Astrocyte (in vitro differentiated cells and primary cell): ENCODE measurements at places on chromosomes 12 and 14. TPM values are rescaled to one million over a fixed set of nuclear protein-coding genes. Genes with fewer than 3 reads are reported as not detected.
A peak's percentile ranks its signal among the peaks of the same experiment; 100 is the strongest.

GRCh38 chr14:50212726-50213125 is 18.7 kb downstream of the SOS2 start:
- no peaks in the 10 kb centered on the region for H3K36me3 ChIP-seq
- H3K27me3 ChIP-seq = no peaks in the 10 kb centered on the region
- H3K4me1 ChIP-seq = no peaks in the 10 kb centered on the region
- no peak for DNase-seq

DNA sequence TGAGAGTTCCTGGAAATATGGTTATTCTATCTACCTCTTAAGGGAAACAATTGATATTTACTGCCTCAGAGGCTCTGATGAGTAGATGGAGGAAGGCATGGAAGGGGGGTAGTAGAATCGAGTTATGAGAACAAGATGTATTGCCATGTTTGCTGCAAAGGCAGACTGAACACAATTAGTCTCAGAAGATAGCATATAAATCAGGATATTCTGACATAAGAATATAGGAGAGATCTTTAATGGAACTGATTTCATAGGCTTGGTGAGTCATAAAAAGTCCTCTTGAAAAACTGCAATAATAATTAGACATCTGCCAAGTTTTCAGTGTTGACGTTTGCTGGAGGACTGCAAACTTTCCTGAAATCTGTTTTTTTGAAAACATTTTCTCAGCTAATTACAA is 636.1 kb downstream of the TMTC2 start:
- H3K27me3 ChIP-seq = no peaks in the 10 kb centered on the region
- no peak for DNase-seq
- H3K4me3 ChIP-seq = no peak overlapping the region
- H3K27ac ChIP-seq = no peak overlapping the region

- no peak overlapping the region for H3K4me3 ChIP-seq
- no peak overlapping the region for H3K27ac ChIP-seq
- no peak for DNase-seq
- H3K36me3 ChIP-seq = no peaks in the 10 kb centered on the region
These were observed 159.1 kb downstream of the RPS29 start for GRCh38 chr14:49427117-49427516.

DNA sequence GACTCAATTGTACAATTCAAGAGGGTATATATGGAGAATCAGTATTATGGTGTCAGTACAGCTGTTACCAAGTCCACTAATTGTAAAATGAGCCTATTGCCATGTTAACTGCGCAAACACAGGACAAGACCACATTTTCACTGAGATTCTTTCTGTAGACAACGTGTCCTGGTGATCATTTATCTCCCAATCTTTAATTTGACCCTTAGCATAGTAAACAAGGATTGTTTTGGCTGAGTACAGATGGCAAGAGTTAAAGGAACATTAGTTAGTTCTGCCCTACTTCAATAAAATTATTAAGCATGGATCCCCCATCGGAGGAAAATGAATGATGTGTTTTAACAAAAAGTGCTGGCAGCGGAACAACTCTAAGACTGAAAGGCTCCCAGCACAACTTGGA is 36.1 kb downstream of the SLC15A5 start:
- no peak overlapping the region for H3K4me3 ChIP-seq
- H3K27me3 ChIP-seq = no peaks in the 10 kb centered on the region
- no peaks in the 10 kb centered on the region for H3K4me1 ChIP-seq
- DNase-seq = no peak
- no peak overlapping the region for H3K27ac ChIP-seq

DNA sequence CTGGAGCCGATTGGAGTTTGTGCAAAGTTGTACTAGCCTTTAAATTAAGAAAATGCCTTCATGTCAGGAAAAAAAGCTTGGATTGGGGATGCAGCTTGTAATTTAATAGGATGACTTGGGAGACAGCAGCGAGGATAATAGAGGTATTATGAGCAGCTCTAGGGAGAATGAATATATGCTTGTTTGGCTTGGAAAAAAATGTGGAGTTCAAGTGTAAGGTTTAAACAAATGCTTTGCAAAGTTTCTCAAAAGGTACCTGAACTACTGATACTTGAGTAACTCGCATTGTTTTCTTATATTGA is 65.3 kb upstream of the RASSF3 start:
- H3K36me3 ChIP-seq = no peaks in the 10 kb centered on the region
- H3K4me1 ChIP-seq = no peaks in the 10 kb centered on the region
- no peaks in the 10 kb centered on the region for H3K27me3 ChIP-seq
- no peak for DNase-seq
- no peak overlapping the region for H3K4me3 ChIP-seq

DNA sequence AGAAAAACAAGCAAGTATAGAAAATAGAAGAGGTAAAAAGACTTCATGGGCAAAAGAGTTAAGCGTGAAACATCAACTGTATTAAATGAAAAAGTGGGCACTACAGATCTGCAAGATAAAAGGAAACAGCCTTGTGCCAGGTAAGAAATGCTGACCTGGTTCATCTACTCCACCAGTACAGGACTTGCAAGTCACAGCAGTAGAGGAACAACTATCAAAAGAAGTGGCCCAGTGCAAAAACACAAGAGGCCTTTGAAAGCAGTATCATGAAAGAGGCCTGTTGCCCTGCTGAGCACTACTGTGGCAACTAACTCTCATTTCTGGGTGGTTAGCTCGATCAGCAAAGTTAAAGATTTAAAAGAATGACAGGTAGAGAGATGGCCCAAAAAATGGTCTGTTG is 10.5 kb downstream of the DHRS7 start:
- no peaks in the 10 kb centered on the region for H3K27me3 ChIP-seq
- DNase-seq = no peak
- no peak overlapping the region for H3K27ac ChIP-seq
- no peak overlapping the region for H3K4me3 ChIP-seq
- H3K4me1 ChIP-seq = peaks cover 10% of the 10 kb centered on the region
- H3K36me3 ChIP-seq = peaks cover 11% of the 10 kb centered on the region

- H3K27me3 ChIP-seq = no peaks in the 10 kb centered on the region
- H3K36me3 ChIP-seq = no peaks in the 10 kb centered on the region
- DNase-seq = peak; percentile 69
- H3K4me1 ChIP-seq = no peaks in the 10 kb centered on the region
These were observed 37.2 kb downstream of the RAD51B start for GRCh38 chr14:67856827-67857226.

GRCh38 chr14:67377916-67378315 is 17.8 kb downstream of the EIF2S1 start:
- no peak overlapping the region for H3K27ac ChIP-seq
- no peaks in the 10 kb centered on the region for H3K27me3 ChIP-seq
- H3K4me3 ChIP-seq = no peak overlapping the region
- peaks cover 79% of the 10 kb centered on the region for H3K36me3 ChIP-seq

DNA sequence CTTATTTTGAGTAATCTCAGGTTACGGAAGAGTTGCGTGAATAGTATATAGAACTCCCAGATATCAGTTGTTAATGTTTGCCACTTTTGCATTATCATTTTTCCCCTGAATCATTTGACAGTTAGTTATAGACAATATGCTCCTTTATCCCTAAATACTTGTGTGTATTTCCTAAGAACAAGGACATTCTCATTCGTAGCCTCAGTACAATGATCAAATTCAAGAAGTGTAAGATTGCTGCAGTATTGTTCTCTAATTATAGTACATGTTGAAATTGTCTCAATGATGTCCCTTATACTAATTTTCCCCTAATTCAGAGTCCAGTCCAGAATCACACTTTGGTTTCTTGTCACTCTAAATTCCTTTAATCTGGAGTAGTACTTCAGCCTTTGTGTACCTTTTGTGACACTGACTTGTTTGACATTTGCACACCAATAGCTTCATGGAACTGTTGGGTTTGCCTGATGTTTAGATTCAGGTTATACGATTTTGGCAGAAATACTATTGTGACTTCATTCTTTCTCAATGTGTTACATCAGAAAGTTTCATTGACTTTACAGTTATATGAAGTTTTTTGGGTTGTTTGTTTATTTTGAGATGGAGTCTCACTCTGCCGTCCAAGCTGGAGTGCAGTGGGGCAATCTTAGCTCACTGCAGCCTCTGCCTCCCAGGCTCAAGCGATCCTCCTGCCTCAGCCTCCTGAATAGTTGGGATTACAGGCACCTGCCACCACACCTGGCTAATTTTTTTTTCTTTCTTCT is 13.1 kb downstream of the DYNC1H1 start:
- peaks cover 38% of the 10 kb centered on the region for H3K4me1 ChIP-seq
- no peak for DNase-seq
- no peak overlapping the region for H3K27ac ChIP-seq
- H3K27me3 ChIP-seq = no peaks in the 10 kb centered on the region

DNA sequence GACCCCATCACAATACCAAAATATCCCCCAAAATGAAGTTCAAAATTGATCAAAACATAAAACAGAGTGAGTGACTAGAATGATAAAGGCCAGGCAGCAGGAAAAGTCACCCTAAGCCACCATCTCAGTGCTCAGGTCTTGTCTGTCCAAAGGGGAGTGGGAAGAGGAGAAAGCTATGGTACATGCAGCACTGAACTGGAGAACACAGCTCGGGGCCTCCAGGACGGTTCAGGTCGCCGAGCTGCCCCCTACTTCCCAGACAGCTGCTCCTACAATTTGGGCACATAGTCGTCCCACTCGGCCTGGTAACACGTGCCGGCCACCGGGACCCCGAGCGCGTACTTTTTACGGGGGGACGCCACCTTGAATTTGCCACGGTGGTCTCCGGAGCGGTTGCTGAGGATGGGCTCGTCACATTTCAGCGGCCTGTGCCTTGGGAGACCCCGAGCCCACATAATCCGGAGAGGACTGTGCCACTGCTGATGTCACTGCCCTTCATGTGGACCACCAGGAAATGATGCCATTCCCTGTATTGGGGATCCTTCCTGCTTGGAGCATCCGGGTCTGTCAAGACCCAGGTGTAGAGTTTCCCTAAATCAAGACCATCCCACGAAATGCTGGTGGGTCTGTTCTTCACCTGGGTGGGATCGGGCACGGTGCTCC is 31.6 kb downstream of the AK7 start:
- no peaks in the 10 kb centered on the region for H3K36me3 ChIP-seq
- DNase-seq = no peak
- H3K4me3 ChIP-seq = peak overlapping the region; percentile 45
- H3K4me1 ChIP-seq = peaks cover 3% of the 10 kb centered on the region

GRCh38 chr14:57078054-57078453 is 190.7 kb downstream of the EXOC5 start:
- no peak for DNase-seq
- no peaks in the 10 kb centered on the region for H3K27me3 ChIP-seq
- no peak overlapping the region for H3K27ac ChIP-seq
- no peak overlapping the region for H3K4me3 ChIP-seq
- H3K4me1 ChIP-seq = no peaks in the 10 kb centered on the region

- no peak overlapping the region for H3K27ac ChIP-seq
- H3K4me1 ChIP-seq = peaks cover 4% of the 10 kb centered on the region
- no peaks in the 10 kb centered on the region for H3K27me3 ChIP-seq
- peak; percentile 55 for DNase-seq
- no peak overlapping the region for H3K4me3 ChIP-seq
- no peaks in the 10 kb centered on the region for H3K36me3 ChIP-seq
These were observed 178.2 kb downstream of the PIK3C2G start for GRCh38 chr12:18439541-18439940.

DNA sequence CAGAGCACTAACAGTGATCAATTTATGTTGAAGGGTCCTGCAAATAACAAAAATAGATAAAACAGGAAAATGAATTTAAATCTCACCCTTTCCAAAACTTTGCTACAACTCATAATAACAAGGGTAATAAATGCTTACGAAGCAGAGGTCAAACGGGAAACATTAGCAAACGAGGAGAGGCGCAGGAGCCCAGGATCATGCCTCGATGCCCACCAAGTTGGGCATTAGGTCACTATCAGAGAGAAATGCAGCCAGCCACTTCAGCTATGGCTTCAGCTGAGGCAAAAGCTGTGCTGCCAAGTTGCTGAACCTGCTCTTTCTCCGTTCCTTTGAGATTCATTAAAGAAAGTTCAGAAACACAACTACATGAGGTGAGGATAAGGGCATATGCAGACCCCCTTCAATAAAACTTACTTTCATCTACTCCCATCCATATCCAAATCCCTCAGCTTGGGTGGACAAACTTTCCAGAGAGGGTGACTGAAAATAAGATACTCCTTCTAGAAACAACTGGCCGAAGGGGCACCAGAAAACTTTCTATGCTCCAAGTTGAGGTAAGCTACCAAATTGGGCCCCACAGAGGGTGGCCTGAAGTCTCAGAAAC is 7.9 kb downstream of the NKX2-1 start:
- no peak for DNase-seq
- no peaks in the 10 kb centered on the region for H3K36me3 ChIP-seq
- peaks cover 90% of the 10 kb centered on the region for H3K27me3 ChIP-seq
- H3K27ac ChIP-seq = no peak overlapping the region
- no peak overlapping the region for H3K4me3 ChIP-seq
- no peaks in the 10 kb centered on the region for H3K4me1 ChIP-seq

GRCh38 chr12:41304526-41304925 is 116.4 kb downstream of the PDZRN4 start:
- H3K27me3 ChIP-seq = no peaks in the 10 kb centered on the region
- no peaks in the 10 kb centered on the region for H3K36me3 ChIP-seq
- H3K27ac ChIP-seq = no peak overlapping the region
- H3K4me3 ChIP-seq = no peak overlapping the region

DNA sequence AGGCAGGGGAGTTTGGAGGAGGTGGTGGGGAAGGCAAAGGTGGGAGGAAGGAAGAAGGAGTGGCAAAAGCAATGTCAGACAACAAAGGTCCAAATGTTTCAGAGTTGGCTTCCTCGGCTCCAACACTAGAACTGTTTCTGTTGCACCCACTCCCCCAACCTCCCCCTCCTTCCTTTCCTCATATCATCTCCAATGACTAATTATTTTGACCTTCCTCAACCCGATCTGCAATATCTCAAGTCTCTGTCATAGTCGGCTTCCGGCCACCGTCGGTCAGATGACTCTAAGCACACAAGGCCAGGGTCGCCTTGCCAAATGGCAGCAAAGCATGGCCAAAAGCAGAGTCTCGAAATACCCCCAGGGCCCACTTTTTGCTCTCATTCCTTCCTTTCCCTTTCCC is 637.0 kb upstream of the TBX3 start:
- no peaks in the 10 kb centered on the region for H3K27me3 ChIP-seq
- no peak overlapping the region for H3K4me3 ChIP-seq
- H3K27ac ChIP-seq = no peak overlapping the region
- peaks cover 5% of the 10 kb centered on the region for H3K4me1 ChIP-seq
- DNase-seq = no peak

Gene TRIM9
- 4.7 and 5.7 TPM in 2 replicates for total RNA-seq

Gene RNASE1
- total RNA-seq = 4.7 and 5.3 TPM in 2 replicates

Gene ESR2
- 0.16 TPM in 1 of 2 replicates, not detected in the other for total RNA-seq

Gene CLEC4C
- not detected in 2 replicates for total RNA-seq

Gene NTF3
- total RNA-seq = 8.9 and 9.6 TPM in 2 replicates

Gene FOXN4
- not detected in 2 replicates for total RNA-seq

Gene NUP107
- 40.3 and 42.8 TPM in 2 replicates for total RNA-seq

Gene KRT78
- total RNA-seq = not detected in 2 replicates
